Right lung (tissue), 10 donors: ENCODE measurements at places on chromosomes 3 and 15. TPM values are rescaled to one million over a fixed set of nuclear protein-coding genes. Genes with fewer than 3 reads are reported as not detected.

DNA sequence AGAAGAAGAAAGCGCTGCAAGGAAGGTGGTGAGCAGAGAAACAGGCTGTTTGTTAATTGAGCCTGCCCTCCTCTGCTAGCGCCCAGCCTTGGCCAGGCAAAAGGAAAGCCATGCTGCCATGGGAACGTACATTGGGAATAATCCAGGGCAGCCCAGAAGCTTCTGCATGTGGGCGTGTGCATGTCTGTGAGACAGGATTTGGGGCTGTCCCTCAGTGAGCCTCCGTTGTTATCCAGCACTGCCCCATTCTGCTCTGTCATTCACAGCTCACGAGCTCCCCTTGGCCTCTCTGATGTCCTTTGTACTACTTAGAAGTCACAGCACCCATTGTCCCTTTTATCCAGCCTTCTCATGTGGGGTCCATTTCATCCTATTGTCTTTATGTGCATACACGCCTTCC, 239.1 kb upstream of the ROPN1 start:
- DNase-seq = no peak

DNA sequence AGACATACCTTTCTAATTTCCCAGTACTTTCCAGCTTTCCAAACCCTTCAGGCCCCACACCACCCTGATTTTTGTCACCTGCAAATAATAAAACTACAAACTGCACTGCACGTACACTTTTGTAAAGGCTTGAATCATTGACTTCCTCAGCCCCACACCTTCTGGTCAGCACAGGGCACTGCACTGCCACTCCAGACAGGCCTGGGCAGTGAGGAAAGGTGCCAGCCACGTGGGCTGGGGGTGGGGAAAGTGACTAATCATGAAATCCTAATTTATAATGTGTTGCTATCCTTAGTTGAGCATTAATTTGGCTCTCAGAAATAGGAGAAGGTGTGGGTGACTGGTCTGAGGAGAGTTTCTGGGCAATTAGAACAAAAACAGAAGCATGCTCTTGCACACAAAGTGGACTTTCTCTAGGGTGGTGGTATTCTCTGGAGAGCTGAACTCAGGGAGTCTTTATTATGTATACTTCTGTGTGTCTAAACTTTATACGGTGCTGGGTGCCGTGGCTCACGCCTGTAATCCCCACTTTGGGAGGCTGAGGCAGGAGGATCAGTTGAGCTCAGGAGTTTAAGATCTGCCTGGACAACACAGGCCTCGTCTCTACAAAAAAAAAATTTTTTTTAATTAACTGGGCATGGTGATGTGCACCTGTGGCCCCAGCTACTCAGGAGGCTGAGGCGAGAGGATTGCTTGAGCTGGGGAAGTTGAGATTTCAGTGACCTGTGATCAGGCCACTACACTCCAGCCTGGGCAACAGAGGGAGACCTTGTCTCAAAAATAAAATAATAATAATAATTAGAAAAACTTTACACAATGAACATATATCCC, 58.2 kb upstream of the FLNB start:
- no peak for DNase-seq

- no peak for DNase-seq
Measured at GRCh38 chr15:85494048-85494777, 113.8 kb downstream of the AKAP13 start.

DNA sequence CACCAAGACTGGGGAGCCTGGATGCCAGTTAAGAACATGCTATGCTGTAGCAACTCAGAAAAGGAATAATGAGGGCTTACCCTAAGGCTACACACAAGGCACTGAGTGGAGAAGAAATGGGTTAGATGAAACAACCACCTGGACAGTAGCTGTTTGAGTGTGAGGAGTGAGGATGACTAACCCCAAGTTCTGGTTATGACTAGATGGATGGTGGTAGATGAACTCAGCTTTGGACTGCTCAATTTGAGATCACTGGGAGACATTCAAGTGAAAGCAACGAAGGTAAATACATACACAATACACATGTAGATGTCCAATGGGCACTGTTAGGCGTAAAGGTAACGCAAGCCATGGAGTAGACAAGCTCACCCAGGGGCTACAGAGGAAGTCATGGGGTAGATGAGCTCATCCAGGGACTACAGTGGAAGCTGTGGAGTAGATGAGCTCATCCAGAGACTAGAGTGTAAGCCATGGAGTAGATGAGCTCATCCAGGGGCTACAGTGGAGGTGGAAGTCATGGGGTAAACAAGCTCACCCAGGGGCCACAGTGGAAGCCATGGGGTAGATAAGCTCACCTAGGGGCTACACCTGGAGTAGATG, 98.3 kb downstream of the ANO10 start:
- no peak for DNase-seq

DNA sequence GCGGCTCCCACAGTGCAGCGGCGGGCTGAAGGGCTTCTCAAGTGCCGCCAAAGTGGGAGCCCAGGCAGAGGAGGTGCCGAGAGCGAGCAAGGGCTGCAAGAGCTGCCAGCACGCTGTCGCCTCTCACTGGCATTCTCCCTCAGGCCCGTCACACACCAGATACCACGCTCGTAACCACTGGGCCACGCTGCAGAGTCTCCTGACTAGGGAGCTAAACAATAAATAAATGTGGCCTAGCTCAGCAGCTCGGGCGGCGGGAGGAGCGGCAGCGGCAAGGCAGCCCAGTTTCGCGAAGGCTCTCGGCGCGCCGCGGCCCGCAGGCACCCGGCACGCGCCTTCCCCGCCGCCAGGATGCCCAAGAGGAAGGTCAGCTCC, 55.9 kb upstream of the FAM174B start:
- DNase-seq = no peak

GRCh38 chr15:40958723-40959122, 5.5 kb downstream of the CHAC1 start:
- DNase-seq = no peak

- no peak for DNase-seq
Measured at GRCh38 chr15:33191591-33191990, 2.9 kb downstream of the FMN1 start.

DNA sequence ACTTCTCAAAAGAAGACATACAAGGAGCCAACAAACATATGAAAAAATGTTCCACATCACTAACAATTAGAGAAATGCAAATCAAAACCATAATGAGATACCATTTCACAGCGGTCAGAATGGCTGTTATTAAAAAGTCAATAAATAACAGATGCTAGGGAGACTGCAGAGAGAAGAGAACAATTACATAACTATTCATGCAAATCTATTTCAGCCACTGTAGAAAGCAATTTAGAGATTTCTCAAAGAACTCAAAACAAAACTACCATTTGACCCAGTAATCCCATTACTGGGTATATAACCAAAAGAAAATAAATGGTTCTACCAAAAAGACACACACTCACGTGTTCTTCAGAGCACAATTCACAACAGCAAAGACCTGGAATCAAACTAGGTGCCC, 116.3 kb downstream of the VPS13C start:
- DNase-seq = no peak

GRCh38 chr3:133874344-133874743, 21.3 kb downstream of the RAB6B start:
- no peak for DNase-seq

- no peak for DNase-seq
Measured at GRCh38 chr3:156356537-156357363, 198.2 kb downstream of the SSR3 start.

GRCh38 chr3:195403244-195403643, 39.6 kb downstream of the ACAP2 start:
- DNase-seq = no peak

- DNase-seq = no peak
Measured at GRCh38 chr3:16357186-16358121, 92.4 kb downstream of the OXNAD1 start.

DNA sequence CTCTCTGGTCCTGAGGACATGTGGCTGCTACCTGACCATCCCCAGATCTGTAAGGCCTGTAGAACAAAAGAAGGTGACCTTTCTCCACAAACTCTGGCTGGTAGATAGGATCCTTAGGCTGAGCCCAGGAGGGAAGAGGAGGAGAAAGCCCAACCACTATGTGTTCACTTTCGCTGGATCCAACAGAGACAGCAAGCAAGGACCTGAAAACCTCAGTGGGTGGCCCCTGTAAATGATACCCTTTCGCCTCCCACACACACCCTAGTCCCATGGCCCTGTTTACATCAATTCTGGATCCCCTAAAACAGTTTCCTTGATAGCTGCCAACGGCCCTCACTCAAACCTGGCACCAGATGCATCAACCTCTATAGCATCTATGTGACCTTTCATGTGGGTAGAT, 22.4 kb downstream of the CCDC12 start:
- DNase-seq = no peak

DNA sequence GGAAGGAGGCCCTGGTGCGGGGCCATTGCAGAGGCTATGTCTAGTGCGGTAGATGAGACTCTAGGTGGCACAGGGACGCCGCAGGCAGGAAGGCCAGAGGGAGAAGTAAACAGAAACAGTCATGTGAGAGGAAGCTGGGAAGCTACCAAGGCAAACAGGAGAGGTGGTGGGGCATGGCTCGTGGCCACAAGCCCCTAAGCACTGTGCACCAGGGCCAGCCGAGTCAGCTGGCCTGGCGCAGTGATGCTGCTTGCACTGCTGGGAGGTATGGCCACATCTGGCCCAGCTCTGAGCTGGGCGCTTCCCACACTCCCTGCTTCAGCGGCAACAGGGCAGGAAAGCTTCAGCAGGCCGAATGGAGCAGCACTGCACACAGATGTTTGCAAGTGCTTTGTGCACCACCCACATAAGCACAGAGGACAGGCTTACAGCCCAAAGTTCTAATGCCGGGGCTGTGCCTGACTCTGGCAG, 76.6 kb downstream of the SRGAP3 start:
- DNase-seq = no peak

The THRB gene
- polyA plus RNA-seq = 17.0 TPM

The STRIT1 gene
- 0.28 TPM for polyA plus RNA-seq

The AHSG gene
- not detected for polyA plus RNA-seq

The CHAC1 gene
- 1.1 TPM for polyA plus RNA-seq

The OSBPL10 gene
- 31.5 TPM for polyA plus RNA-seq
